ENCODE measurements at places on chromosomes 5 and 9.
A peak's percentile ranks its signal among the peaks of the same experiment; 100 is the strongest.

DNA sequence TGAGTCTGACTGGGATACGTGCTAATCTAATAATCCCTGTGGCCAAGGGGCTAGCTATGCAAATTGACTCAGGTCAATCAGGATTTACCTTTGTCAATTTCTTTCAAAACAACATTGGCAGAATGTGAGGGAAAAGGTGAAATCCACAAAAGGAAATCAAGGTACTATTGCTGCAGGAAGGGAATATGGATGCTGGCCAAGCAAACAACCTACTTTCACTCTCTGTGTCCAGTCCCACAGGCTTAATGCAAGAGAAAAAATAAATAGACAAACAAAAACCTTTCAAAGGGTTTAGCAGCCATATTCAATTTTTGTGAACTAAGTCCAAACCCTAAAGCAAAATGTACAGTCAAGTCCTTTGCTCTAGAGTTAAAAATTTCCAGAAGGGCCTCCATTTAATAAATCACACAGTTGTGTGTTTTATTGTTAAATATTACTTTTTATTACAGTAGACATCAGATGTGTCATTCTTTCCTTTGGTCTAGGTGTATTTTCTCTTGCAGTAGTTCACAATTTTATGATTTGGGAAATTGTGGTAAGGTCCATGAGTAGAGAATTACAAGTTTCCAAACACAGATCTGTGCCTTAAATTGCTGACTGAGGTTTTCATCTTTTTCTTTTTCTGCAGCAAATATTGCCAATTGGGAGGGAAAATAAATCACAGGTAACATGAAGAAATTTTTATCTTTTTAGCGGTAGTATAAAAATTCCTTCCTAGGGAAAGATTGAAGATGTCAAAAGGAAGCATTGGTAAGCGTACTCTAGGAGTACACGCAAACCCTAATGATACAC, 309.1 kb downstream of the DMAC1 start:
- DNase-seq = no peak

- DNase-seq = no peak
Observed at GRCh38 chr9:122857815-122858214, 29.4 kb upstream of the PDCL start.

DNA sequence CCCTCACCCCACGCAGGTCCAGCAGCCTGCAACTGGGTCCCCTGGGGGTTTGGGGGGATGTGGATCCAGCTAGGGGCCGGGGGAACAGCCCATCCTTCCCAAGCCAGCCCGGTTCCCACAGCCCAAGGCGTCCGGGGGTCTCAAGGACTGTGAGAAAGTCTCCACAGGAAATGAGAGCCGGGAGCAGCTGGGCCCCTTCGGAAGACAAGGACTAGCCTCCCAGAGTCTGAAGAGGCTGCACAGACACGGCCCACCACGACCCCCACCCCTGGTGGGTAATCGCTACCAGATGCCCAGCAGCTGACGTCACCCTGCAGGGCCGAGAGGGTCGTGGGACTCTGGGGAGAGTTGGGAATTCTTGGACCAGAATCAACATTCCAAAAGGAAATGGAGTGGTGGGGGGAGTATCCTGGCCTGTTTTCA, 10.5 kb downstream of the SH2D3C start:
- DNase-seq = no peak

GRCh38 chr9:89999534-90000370, 394.9 kb downstream of the GADD45G start:
- DNase-seq = no peak

DNA sequence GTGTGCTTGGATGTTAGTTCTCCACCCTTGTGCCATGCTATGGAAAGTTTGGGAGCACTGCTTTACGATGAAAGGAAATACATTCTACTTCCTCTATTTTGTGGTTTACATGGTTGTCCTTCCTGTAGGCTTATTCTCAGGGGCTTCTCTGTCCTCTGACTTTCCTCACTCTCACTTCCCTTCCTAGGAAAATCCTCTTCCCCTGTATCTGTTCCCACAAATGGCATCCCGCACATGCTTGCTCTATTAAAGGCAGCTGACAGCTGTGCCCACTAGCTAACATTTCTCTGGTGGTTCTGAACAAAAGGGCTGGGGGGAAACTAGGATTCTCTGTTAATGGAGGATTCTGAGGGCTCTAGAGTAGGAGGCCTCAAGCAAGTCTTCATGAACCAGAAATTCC, 52.4 kb downstream of the FAM170A start:
- DNase-seq = no peak

- DNase-seq = peak; percentile 20
Observed at GRCh38 chr9:138023394-138024124, 146.0 kb downstream of the CACNA1B start.

GRCh38 chr9:124320062-124320973, 62.6 kb downstream of the NEK6 start:
- DNase-seq = no peak

- DNase-seq = no peak
Observed at GRCh38 chr9:71004196-71004595, 117.2 kb downstream of the TRPM3 start.

DNA sequence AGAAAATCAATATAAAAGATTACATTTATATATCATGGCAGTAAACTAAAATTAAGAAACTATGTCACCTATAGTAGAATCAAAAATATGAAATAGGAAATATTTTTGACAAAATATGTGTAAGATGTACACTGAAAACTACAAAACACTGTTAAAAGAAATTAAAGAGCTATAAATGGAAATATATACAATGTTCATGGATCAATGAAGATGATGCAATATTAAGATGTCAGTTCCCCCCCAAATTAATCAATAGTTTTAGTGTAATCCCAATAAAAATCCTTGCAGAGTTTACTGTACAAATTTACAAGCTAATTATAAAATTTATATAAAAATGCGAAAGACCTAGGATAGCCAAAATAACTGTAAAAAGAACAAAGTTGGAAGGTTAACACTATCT, 173.0 kb upstream of the ADRA1B start:
- DNase-seq = no peak

GRCh38 chr5:92081958-92082712, 699.0 kb upstream of the ARRDC3 start:
- no peak for DNase-seq

- no peak for DNase-seq
Observed at GRCh38 chr5:100697970-100698369, 162.8 kb downstream of the FAM174A start.

DNA sequence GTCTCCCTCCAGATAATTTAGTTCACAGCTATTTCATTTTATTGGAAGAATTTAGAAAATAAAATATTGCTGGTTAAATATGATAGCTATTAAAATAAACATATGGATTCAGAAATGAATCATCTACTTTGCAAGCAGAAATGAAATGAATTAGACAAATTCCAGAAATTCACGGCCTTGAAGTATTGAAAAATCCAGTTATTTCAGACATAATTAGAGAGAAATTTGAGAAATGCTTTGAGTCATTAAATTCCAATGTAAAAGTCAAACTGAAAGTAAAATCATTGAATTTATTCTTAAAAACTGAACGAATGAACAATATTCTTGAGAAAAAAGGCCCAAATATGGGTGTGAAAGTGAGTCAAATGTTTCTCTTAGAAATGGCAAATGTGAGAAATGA, 632.6 kb upstream of the EDIL3 start:
- no peak for DNase-seq

- no peak for DNase-seq
Observed at GRCh38 chr9:78806492-78807160, 509.7 kb downstream of the PSAT1 start.

DNA sequence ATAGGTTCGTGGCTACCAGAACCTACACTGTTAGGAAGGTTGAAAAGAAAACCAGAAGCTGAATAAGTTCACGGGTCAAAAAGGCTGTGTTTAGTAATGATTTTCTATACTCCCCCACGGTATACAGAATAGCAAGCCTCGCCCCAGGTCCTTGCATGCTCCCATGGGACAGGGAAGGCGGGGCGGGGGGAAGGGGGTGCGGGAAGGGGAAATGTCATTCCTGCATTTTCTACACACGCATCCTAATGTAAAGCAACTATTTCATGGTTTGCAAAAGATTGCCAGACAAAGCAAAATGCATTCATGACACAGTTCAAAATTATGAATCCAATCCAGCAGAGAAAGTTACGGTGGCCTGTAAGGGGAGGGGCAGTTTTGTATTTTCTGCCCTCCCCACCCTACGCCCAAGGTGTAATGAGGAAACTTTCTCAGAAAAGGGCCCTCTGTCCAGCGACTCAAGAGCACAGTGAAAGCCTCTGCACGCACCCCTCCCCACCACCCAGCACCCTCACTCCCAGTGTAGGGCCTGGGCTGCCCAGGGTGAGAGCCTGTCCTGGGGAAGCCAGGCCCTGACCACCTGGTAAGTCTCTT, 105.2 kb downstream of the ROR2 start:
- peak; percentile 31 for DNase-seq

DNA sequence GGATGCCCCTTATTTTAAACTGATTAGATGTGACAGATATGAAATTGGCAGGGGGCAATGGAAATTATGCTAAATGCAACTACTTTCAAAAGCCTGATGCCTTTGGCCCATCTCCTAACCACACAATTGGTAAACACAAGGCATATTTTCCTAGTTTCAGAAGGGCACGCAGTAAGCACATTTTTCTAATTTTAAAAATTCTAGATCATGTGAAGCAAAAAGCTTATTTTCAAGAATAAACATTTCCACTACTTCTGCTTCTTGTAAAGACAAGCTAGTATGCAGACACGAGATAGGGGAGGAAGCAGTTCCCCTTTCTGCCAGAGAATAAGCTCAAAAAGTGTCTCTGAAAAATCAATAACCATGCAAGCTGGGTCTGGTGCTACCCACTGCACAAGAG, 67.7 kb downstream of the ABCA1 start:
- DNase-seq = no peak

GRCh38 chr5:174339130-174339529, 293.6 kb downstream of the NSG2 start:
- no peak for DNase-seq

GRCh38 chr5:139157556-139157955, 40.6 kb downstream of the SIL1 start:
- DNase-seq = no peak

GRCh38 chr5:179322071-179323025, 22.9 kb downstream of the ADAMTS2 start:
- no peak for DNase-seq

- DNase-seq = no peak
Observed at GRCh38 chr5:126741361-126741760, 35.6 kb upstream of the LMNB1 start.

GRCh38 chr9:68429631-68430030, 73.2 kb downstream of the PGM5 start:
- no peak for DNase-seq

DNA sequence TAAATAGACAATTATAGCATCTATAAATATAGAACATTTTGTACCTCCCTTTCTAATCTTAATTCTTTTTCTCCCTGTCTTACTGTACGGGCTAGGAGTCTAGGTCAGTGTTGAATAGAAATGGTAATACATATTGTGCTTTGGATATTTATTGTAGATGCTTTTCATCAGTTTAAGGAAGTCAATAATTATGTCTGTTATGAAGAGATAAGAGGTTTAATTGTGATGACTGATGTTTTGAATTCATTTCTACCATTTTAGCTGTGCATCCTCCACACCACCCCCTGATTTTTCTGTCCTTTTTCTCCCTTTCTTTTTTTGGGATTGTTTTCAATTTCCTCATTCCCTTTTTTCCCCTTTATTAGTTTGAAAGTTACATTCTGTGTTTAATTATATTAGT, 95.8 kb downstream of the DOCK2 start:
- DNase-seq = no peak

DNA sequence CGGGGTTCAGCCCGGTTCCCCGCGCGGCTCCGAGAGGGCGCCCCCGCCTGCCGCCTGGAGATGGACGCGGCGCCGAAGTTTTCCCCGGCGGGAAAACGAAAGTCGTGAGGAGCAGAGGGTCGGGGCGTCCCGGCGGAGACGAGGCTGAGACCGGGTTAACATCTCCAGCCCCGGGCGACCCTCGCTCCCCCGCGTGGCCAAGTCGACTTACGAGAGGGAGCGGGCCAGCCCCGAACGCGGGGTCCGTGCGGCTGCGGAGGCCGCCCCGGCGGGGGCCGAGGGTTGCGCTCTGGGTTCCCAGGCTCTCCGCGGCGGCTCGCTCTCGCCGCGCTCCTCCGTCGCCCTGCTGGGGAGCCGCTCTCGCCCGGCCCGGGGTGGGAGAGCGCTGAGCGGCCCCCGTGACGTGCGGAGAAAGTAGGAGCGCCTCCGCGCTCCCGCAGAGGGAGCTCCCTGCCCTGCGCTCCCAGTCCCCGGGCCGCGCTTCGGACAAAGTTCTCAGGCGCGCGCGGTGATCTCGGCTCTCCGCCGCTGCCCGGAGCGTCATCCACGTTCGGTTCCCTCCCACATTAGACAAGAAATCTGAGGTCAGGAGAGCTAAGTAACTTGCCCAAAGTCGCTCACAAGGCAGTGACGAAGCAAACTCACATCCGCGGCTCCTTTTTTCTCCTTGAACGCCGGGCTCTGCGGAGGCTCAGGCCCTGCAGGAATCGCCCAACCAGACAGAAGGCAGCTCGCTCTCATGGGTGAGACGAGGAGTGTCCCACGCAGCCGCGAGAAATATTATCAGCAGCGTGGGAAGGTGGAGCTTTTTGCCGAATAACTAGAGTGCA, 1.2 kb upstream of the GCNT4 start:
- no peak for DNase-seq

- DNase-seq = no peak
Observed at GRCh38 chr5:31124026-31124425, 69.5 kb upstream of the CDH6 start.

DNA sequence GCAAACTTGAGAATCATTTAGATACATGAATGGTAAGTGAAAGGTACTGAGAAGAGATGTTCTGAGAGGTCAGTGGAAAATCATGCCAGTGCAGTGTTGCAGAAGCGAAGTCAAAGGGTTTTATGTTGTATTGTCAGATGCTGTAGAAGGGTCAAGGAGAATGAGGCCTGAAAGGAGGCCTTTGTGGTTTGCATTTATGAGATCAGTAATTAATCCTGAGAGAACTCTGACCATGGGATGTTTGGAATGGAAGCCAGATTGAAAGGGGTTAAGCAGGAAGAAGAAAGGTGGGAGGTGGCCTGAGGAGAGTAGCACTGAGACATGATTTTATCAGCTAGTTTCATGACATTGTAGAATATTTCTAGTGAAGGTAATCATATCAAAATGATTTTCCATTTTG, 97.8 kb downstream of the ZSWIM6 start:
- no peak for DNase-seq

GRCh38 chr5:23025629-23026233, 172.6 kb upstream of the CDH12 start:
- DNase-seq = no peak

DNA sequence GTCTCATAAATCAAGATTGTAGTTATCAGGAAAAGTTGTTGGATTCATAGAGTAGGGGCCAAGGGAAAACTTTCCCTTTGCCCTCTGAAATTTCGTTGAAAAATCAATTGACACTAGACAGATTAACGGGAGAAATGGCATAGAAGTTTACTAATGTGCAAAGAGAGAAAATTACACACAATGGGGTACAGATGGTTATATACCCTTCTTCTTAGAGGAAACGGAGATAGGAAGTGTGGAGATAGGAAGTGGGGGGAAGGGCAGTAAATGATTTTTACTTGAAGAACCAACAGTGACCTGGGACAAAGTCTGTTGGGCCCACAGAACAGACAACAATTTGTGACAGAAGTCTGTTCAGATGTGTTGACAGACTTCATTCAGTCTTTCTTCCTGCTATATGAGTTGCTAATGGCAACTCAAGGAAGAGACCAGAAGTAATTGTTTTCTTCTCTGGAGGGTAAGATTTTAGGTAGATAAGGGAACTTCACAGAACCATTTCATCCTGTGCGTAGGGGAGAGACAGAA, 177.9 kb downstream of the C9orf152 start:
- no peak for DNase-seq

- no peak for DNase-seq
Observed at GRCh38 chr5:91109634-91110033, 273.5 kb downstream of the ARRDC3 start.

GRCh38 chr5:95667061-95667618, 15.7 kb downstream of the SPATA9 start:
- DNase-seq = no peak
